ENCODE measurements at places on chromosomes 4 and X.

GRCh38 chr4:3148926-3149325, 74.4 kb downstream of the HTT start:
- no peak for DNase-seq

- no peak for DNase-seq
Measured at GRCh38 chrX:67543818-67544217, at the start of gene AR. Gene AR, plus strand, starts transcription at chrX:67544021. Its CDS starts 1,126 bp downstream, at chrX:67545147.

DNA sequence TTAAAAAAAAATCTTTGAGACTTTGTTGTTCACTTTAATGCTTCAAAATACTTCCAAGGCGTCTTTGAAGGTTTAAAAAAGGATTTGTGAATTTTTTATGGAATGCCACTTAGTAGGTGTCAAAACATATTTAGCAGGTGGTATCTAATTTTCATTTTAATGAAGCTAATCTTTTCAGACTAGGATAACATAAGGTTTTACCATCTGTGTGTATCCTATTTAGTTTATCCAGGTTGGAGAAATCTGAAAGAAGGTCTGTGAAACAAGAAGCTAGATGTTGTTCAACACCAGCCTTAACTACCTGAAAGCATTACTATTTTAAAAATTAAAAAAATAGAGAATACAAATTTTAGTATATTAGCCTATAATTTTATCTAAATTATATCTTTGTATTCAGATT, 193.4 kb downstream of the GRID2 start:
- DNase-seq: no peak

DNA sequence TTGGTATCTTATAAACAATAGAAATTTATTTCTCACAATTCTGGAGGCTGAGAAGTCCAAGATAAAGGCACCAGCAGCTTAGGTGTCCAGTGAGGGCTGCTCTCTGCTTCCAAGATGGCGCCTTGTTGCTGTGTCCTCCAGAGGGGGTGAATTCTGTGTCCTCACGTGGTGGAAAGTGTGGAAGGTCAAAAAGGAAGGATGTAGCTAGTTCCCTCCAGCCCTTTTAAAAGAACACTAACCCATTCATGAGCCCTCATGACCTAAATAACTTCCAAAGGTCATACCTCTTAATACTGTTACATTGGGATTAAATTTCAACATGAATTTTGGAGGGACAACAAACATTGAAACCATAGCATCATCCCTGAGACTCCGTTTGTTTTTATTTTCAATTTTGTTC, 48.8 kb downstream of the ZNF81 start:
- no peak for DNase-seq

DNA sequence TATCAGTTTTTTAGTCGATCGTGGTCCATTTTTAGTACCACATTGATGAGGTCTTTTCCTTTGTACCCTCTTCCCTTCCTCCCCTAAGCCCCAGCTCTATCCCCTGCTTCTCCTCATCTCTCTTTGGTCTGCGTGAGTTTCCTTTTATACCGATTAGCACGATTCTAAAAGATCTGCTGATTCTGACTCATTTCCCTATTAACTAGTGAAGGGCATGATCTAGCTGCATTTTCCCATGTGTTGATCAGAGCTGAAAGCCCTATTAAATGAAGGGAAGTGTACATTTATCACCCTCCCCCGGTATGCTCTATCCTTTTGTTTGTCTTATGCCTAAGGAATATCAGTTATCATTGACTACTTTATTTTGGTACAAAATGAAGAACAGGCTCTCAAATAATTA, 181.7 kb upstream of the NPY2R start:
- no peak for DNase-seq

- peak; percentile 27 for DNase-seq
Measured at GRCh38 chr4:38489924-38490639, 173.9 kb upstream of the KLF3 start.

DNA sequence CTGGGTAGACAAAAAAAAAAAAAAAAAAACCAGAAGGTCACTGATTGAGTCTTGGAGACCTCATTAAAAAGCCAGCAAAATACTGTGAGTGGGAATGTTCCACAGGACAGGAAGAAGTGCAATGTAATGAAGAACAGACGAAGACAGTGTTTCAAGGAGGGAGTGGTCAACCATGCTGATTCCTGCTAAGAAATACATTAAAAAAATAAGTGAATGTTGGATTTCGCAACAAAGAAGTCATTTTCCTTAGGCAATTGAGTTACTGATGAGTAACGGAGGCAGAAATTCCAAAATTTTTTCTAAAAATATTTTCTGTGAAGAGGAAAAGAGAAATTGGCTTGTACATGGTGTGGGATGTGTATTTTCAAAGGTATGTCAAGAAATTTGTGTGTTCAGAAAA, 94.3 kb upstream of the FAM47B start:
- DNase-seq: no peak

- no peak for DNase-seq
Measured at GRCh38 chr4:109111031-109111430, 191.4 kb downstream of the COL25A1 start.

GRCh38 chrX:10310511-10310910, 153.7 kb downstream of the CLCN4 start:
- DNase-seq: no peak

- DNase-seq: no peak
Measured at GRCh38 chr4:171622729-171623128, 190.5 kb upstream of the GALNTL6 start.

- DNase-seq: no peak
Measured at GRCh38 chrX:25018682-25019081, 2.9 kb upstream of the ARX start.

GRCh38 chr4:76987153-76987591, 37.6 kb downstream of the SEPTIN11 start:
- no peak for DNase-seq

DNA sequence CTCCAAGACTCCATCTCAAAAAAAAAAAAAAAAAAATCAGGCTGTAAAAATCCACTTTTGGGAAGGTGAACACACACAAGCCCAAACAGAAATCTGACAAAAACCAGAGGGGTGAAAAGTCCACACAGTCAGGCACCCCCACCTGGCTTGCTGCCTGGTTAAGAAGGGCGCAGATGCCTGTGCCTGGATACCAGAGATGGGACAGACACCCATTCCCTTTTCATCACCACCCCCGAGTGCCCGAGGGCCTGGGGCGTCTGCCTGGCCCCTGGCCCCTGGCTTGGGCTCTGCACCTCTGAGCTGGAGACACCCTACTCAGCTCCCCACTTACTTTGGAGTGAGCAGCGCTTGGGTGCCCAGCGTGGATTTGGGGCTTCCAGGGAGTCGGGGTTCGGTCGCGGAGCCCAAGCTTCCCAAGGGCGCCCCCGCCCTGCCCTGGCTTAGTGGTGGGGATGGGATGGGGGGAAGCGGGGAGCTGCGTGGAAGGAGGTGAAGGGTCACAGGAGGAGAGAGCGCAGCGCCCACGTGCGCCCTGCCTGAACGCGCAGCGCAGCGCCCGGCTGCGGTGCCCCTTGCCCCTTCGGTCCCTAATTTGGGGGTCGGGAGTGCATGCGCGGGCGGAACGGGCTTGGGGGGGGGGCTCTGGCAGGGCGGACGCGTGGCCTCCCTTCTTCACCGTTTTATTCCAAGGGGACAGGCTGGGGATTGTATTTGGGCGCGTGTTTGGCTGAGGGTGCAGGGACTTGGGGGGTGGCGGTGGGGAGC, 11.3 kb downstream of the SHOX start:
- peak; percentile 16 for DNase-seq

DNA sequence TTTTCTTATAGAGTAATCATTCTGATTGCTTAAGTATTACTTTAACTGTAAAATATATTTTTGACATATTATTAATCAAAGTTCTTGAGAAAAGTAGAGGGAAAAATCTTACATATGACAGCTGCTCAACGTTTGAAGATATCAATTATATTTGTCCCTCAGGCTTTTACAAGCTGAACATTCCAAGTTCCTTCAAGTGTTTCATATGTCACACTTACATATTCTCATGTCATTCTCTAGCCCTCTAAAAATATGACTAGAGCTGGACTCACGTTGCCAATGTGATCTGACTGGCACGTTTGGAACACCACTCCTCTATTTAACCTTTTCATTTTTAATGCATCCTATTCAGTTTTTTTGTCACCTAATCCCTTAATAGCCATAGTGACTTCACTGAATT, 492.9 kb downstream of the PCDH18 start:
- no peak for DNase-seq

DNA sequence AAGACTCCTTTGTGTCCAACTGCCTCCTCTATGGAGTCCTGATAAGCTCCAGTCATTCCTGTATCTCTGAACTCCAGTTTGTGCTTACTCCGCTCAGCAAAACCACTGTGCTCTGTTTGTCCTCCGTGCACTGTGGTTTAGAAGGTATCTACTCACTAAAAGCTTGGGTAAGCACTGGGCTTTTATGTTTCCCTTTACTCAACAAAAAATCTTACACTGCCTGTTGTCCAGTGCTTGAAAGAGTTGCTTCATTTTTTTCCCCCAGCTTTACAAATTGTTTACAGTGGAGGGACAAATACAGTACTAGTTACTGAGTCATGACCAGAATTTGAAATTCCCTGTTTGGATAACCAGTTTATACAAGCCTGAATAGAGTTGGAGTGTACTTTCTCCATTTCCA, 545.3 kb upstream of the FAT1 start:
- DNase-seq: no peak

DNA sequence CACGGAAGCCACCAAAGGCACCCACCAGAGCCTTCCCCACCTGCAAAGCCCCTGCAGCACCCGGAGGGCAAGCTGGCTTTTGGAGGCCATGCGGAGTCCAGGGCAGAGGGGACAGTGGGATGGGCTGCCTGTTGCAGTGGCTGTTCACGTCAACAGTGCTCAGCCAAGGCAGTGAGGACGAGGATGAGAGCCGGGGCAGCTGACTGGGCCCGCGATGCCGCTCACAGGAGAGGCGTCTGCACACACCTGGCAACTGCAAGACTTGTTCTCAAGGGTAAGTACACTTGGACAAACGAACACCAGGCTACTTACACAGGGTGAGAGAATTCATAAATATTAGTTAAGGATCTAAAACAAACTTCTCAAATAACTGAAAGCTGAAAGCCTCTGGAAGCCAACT, 19.6 kb downstream of the FGFR3 start:
- no peak for DNase-seq

- DNase-seq: no peak
Measured at GRCh38 chr4:87649980-87650379, at the start of gene DMP1. Gene DMP1, plus strand, starts transcription at chr4:87650280. Its CDS starts 6,213 bp downstream, at chr4:87656493.

Data from CD4-positive, alpha-beta T cell (primary cell).